CD4-positive, alpha-beta T cell treated with Interleukin-17A for 4 hours (primary cell): ENCODE measurements at places on chromosomes 1 and 21.

DNA sequence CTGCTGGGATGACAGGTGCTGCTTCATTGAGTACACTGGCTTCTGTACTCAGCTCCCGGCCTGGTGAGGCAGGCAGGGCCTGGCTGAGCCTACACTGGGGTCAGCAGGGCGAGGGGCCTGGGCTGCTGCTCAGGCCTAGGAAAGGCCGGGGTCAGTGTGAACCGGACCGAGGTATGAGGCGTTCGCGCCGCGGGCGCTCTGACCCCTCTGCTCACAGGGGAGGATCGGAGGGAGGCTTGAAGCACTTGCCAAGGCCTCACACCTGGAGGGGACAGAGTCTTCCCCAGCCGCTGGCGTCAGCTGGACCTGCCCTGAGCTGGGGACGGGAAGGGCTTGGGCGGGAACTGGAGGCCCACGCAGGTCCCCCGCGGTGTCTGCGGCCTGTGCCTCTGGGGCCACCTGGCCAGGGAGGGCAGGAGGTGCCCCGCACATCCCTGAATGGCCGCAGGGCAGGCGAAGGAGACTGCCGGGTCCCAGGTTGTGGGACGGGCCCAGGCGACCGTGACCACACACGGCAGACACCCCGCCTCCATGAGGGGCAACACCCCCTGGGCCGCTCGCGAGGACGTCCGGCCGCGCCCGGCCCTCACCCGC, 466 bp downstream of the PEX10 start:
- DNase-seq: no peak

GRCh38 chr21:42356046-42356445, 5.3 kb upstream of the TFF2 start:
- no peak for DNase-seq

GRCh38 chr1:203522237-203522636, 28.3 kb downstream of the OPTC start:
- no peak for DNase-seq

GRCh38 chr1:8406011-8406410, 88.1 kb downstream of the SLC45A1 start:
- no peak for DNase-seq

GRCh38 chr1:223724376-223724775, 12.0 kb downstream of the CAPN2 start:
- DNase-seq: no peak

GRCh38 chr1:63523738-63524137, 413 bp downstream of the EFCAB7 start:
- no peak for DNase-seq

DNA sequence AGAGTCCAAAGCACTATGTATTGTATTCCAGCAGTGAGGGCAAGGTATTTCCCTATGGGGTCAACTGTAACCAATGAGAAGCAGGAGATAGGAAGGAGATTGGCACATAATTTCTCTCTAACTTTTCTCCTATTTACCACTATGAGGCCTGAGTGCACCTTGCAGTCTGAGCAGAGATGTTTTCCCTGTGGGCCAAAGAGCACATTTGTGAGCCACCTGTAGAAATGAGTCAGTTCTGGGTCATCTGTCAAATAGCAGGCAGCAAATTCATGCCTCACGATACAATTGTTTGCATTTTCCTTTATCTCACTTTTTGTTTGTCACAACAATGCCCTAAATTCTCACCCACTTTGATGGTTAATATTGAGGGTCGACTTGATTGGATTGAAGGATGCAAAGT, 547.2 kb upstream of the NCAM2 start:
- DNase-seq: no peak

- no peak for DNase-seq
Measured at GRCh38 chr1:36322041-36322785, 1.2 kb downstream of the EVA1B start.

DNA sequence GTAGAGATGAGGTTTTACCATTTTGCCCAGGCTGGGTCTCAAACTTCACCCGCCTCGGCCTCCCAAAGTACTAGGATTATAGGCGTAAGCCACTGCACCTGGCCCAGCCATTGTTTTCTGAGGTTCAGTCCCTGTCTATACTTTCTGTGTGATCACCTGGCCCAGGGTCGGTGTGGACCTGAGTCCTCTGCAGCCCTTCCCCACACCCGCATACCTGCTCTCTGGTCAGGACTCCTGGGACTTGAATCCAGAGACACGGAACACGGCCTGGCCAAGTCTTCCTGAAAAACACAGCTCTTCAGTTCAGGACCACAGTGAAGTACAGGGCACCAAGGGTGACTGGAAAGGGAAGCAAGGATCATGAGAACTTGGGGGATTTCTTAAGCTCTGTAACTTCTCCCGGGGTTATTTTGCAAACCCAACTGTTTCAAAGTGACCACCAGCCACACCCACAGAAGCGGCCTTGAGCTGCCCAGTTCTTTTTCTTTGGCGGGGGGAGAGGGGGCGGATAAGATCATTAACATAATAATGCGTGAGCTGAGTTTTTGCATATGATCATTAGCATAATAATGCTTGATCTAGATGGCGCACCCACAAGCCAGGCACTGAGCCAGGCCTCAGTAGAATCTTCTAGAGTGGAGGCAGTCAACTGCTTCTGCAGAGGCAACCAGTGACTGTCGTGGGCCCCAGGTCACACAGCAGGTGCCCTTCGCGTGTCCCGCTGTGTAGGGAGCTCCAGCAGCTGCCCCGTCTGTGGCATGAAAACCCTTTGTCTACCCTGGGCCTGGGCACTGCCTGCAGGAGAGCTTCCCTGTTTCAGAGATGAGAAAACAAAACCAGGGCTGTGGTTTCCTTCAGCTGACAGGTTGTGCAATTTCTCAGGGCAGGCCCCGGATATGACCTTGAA, 1.7 kb upstream of the NADK start:
- DNase-seq: peak; percentile 60

- peak; percentile 31 for DNase-seq
Measured at GRCh38 chr1:234260578-234260977, 112.7 kb upstream of the COA6 start.
